Caudate nucleus (tissue), 63 donors: ENCODE measurements at places on chromosomes 1 and 21.

- DNase-seq: no peak
These were observed 7.6 kb upstream of the GBP4 start for GRCh38 chr1:89206373-89206772.

DNA sequence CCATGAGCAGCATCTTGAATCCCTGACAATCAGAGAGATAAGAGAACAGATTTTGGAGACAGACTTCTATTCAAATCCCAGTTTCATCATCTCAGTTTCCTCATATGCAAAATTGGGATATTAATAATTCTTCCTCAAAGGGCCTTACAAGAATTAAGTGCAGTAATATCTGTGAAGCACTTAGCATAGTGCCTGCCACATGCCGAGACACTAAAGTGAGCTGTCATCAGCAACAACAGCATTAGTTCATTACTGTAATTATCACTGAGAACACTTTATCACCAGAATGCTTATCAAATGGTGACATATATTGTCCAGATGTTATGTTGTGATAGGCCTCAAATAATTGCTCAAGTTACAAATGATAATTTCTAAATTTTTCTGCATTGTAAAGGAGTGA, 922 bp upstream of the FCRLB start:
- DNase-seq: no peak

DNA sequence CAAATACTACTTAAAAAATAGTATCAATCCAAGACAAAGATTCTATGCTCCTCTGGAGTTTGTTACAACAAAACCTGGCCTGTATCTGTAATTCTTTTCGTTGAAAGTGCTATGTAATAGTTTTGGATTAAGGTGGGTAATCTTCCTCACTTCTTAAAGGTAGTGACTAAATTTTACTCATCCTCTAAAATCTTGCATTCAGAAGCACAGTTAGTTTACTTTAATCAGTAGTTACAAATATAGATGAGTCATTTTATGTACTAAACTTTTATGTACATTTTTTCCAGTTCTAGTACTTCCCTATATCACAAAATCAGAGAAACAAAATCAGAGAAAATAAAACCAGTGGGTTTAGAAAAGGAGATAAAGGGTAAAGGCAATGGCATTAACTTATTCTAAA, 51.3 kb downstream of the ZNHIT6 start:
- no peak for DNase-seq

GRCh38 chr21:33988237-33989017, 72.8 kb upstream of the ATP5PO start:
- DNase-seq: no peak

- no peak for DNase-seq
These were observed 624.9 kb downstream of the NPHP4 start for GRCh38 chr1:5367306-5367705.

- no peak for DNase-seq
These were observed 81.3 kb upstream of the RGS4 start for GRCh38 chr1:162987866-162988265.

DNA sequence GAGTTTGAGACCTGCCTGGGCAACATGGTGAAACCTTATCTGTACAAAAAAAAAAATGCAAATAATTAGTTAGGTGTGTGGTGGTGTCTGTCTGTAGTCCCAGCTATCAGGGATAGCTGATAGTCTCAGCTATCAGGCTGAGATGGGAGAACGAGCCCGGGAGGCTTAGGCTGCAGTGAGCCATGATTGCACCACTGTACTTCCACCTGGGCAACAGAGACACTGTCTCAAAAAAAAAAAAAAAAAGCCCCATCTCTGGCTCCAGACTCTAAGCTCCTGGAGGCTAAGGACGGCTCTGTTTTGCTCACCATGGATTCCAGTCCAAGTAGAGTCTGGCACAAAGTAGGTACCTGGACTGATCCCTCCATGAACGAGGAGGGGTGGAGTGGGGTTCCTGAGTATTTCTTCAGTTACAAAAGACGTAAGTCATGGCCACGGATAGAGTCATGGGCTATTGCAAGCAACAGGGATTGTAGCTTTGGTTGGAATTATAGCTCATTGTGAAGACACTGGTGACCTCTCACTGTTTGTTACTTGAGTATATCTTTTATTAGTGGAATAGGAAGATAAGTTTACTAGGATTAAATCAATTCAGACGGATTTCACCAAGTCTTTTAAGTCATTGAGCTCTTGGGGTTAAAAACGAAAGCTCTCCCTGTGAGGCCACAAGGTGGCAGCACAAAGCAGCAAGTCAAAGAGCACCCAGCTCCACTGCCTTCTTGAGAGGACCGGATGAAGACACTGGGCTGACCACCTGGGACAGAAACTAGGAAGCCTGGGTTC, 35.6 kb upstream of the TMEM61 start:
- peak; percentile 13 for DNase-seq

GRCh38 chr1:58755468-58755872, 28.4 kb downstream of the JUN start:
- DNase-seq: no peak

- no peak for DNase-seq
These were observed 397.7 kb downstream of the NTNG1 start for GRCh38 chr1:107538502-107538901.

GRCh38 chr1:116814926-116815723, 60.9 kb downstream of the CD2 start:
- no peak for DNase-seq

- DNase-seq: no peak
These were observed 28.0 kb downstream of the PTBP2 start for GRCh38 chr1:96749618-96750017.

GRCh38 chr1:111354584-111354983, 63.9 kb downstream of the CHIA start:
- no peak for DNase-seq

GRCh38 chr1:223770621-223771315, 58.4 kb downstream of the CAPN2 start:
- DNase-seq: no peak

DNA sequence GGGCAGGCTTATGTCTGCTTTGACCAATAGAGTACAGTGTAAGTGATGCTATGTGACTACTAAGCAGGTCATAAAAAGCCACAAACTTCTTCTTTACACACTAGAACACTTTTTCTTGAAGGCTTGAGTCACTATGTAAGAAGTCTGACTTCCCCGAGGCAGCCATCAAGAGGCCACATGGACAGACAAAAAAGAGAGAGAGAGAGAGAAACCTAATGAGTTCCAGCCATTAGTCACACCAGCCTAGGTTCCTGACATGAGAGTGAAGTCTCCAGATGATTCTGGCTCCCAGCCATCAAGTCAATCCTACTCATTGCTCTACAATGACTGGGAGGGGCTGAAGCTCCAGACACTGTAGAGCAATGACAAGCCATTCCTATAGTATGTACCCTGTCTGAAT, 101.4 kb downstream of the LHX9 start:
- DNase-seq: no peak

- DNase-seq: peak; percentile 17
These were observed 155.5 kb downstream of the GLUL start for GRCh38 chr1:182235952-182236650.

DNA sequence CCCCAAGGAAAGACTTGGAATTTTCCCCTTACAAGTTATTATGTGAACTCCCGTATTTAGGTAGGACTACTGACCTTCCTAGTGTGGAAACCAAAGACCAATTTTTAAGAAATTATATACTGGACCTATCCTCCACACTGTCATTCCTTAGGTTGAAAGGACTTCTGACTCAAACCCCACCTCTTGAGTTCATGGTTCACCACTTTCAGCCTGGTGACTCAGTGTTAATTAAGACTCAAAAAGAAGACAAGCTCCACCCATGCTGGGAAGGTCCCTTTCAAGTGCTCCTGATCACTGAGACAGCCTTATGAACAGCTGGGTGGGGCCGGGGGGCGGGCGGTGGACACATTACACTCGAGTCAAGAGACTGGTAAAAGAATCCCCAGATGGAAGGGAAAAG, 113.2 kb downstream of the LRRC53 start:
- no peak for DNase-seq

GRCh38 chr1:27032119-27032461, 19.4 kb upstream of the TENT5B start:
- DNase-seq: no peak

- no peak for DNase-seq
These were observed 990.0 kb downstream of the KCNT2 start for GRCh38 chr1:195618287-195618686.

DNA sequence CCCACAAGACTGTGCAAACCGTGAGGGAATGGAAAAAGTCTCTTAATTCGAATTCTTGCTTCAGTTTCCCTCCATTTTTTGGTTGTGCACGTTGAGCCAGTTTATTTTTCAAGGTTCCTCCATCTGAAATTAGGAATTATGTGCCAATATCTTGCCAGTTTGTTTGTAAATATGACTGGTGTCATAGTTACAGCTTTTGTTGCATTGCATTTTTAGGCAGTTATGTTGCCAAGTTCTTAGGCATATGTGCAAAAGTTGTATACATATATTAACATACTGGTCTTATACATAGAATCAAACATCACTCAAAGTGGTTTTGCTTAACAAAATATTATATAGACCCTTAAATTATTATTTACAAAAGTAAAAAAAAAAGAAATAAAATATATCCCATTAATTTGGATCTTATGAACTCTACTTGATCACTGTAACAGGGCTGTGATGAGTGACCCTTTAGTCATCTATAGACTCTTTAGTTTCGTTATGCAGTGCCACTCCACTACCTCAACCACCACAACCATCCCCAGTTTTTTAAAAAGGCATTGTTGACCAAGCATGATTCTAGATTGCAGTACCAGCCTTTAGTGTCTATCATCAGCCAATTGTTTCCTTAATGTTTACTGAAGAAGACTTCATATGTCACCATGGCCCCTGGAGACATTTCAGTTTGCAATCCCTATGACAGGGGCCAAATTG, 20.9 kb upstream of the DYNLT5 start:
- DNase-seq: no peak

GRCh38 chr1:100506217-100506616, 31.7 kb upstream of the GPR88 start:
- no peak for DNase-seq

GRCh38 chr1:26125946-26126320, 14.3 kb downstream of the PDIK1L start:
- no peak for DNase-seq

DNA sequence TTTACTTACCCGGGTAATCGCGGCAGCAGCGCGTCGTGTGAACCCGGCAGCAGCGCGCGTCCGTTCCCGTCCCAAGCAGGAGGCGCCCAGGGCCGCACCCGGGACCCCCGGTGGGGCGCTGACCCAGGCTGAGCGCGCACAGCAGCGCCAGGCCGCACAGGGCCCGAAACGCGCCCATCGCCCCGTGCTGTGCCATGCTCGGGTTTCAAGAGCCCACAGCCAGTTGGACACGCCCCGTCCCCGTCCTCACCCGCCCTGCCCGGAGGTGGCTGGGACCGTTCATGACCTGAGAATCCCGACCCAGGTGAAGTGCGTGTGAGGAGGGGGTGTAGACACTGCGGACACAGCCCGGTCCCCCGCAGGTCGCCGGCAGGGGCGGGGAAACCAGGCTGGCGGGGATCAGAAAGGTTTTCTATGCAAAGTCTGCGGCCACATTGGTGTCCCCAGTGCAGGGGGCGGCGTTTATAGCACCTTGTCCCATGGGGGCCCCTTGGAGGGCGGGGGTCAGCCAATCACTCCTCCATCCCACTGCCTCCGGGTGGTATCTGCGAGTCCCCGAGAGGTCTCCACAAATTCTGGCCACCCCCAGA, at the start of gene TNFRSF18:
TNFRSF18 (minus strand) TSS at position 217 of the 590 bp plus-strand sequence; CDS start at position 196, 21 bp downstream.
- no peak for DNase-seq

DNA sequence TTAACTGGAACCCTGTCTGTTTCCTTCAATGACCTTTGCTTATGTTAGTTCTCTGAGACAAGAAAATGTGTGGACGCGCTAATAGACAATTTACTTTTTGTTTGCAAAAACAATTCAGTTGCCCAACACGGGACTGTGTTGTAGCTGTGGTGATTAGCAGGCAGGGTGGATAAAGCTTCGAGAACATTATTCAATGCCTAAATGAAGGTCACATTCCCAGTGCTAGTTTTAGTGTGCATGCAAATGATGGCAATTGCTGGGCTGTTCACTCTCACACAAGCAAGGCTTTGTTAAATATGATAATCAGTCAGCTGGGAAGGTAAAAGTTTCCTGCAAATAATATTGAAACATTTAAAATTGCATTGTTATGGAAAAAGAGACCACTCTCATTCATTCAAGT, 188.4 kb downstream of the BACH1 start:
- DNase-seq: peak; percentile 39

GRCh38 chr21:42245331-42246193, 26.6 kb downstream of the ABCG1 start:
- no peak for DNase-seq

DNA sequence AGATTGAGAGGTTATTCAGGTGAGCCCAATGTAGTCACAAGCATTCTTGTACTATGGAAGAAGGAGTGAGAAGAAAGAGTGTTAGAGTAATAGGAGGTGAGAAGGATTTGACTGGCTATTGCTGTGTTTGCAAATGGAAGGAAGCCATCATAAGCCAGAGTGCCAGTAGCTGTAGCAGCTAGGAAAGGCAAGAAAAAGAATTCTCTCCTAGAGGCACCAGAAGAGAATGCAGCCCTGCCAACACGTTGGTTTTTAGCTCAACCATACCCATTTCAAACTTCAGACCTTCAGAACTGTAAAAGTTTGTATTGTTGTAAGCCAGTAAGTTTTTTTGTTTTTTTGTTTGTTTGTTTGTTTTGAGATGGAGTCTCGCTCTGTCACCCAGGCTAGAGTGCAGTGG, 8.9 kb upstream of the IL12RB2 start:
- no peak for DNase-seq

DNA sequence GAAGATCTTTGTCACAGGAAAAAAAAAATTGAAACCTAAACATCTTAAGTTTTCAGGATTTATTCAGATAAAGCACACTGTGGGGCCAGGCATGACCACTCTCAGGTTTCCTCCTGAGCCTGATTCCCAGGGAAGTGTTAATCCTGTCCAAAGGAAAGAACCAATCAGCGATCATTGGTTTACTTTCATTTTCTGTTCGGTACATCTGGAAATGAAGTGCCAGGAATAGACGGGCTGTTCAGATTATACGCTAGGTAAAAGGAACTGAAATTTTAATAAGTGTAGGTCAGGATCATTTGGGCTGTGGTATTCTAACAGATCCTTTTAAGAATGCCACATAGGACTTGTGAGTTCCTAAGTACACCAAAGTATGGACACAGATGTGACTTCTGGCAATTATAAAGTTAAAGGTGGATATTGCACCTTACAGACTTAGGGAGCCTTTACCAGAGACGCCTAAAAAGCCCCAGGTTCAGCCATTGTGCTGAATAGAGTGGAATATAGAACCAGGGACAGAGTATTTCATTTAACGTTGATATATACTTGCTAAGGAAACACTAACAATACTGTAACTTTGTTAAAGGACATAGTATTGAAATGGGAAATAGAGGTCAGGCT, 9.3 kb upstream of the CACYBP start:
- DNase-seq: no peak
